ENCODE measurements at places on chromosomes 1 and 21.

GRCh38 chr1:6950001-6950765, 164.9 kb downstream of the CAMTA1 start:
- no peak for DNase-seq

- DNase-seq: no peak
Measured at GRCh38 chr1:17244821-17245740, 3.8 kb upstream of the PADI3 start.

- no peak for DNase-seq
Measured at GRCh38 chr1:178528953-178529335, 16.0 kb downstream of the TEX35 start.

DNA sequence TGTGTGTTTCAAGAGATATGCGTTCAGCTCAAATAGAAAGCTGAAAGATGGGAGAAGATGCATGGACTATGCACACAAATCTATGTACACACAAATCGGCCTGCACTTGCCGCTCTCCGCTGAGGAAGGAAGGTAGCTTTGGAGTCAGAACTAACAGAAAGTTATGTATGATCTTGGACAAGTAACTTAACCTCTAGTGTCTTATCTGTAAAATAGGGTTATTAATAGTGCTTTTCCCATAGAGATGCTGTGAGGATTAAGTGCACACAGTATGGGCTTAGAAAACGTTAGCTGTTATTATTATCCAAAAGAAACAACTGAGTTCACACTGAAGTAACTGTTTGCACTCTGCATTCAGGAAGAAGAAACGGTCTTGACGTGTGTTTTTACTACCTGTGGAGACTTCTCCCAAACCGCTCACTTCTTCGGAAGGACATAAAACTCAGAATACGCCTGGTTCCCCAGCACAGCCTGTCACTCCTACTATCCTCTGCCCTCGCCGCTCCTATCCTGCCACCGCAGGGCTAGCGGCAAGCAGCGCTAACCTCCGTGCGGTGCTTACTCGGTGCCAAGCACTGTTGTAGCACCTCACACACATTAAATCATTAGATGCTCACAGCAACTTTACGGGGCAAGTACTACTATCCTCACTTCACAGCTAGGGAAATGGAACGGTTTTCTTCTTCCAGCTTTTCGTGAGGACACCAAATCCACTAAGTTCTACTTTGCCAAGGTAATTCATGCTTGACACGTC, 1.3 kb downstream of the TGFBR3 start:
- no peak for DNase-seq

GRCh38 chr1:87588495-87588894, 259.8 kb downstream of the LMO4 start:
- DNase-seq: no peak

DNA sequence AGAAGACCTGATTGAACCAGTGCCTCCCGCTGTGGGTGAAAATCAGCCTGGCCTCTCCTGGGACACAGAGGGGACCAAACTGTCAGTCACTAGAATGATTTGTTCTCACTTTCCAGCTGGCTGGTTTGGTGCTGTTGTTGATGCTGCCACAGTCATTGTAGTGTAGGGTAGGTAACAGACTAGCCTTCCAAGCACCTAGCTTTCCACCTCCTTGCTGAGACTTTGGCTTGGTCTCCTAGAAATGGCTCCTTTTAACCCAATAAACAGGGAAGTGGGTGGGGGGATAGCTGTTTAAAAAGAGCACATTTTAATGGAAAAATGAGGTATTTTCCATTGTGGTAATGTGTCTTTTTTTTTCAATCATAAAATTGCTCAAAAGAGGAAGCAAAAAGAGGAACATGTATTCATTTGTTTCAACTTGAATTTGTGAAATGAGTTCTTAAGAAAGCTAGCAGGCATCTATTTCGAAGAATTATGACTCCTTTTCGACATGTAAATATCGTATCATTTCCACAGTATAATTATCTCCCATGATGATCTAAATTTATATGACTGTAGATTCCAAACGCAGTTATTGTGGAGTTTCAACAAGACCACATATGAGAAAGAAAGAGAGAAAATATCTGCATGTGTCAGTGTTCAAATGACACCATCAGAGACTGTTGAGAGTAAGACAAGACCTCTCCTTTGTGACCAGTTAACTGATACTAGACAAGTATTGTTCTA, 190.1 kb downstream of the HLX start:
- no peak for DNase-seq

Measured in HEK293T (cell line).